Type B pancreatic cell (in vitro differentiated cells): ENCODE measurements at places on chromosomes 2 and 18.
A peak's percentile ranks its signal among the peaks of the same experiment; 100 is the strongest.

DNA sequence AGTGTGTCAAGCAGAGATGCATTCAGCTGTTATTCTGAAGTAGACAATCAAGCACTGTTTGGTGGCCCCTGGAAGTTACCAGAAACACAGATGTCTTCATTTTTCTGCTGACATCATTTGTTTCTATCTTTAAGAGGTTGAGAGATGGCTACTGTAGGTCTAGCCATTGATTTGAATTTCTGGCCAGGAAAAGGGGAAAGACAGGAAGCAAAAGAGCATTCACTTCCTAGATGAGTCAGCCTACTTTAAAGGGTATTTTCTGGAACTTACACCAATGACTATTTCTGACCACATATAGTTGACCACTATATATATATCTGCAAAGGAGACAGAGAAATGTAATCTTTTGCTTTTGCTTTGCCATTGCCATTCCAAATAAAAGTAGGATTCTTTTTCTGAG, 900.1 kb upstream of the SOX11 start:
- no peak for DNase-seq

- no peak for DNase-seq
Measured at GRCh38 chr18:11548396-11548795, 61.0 kb upstream of the SLC35G4 start.

- no peak for DNase-seq
Measured at GRCh38 chr2:55621802-55622201, 4.4 kb upstream of the PPP4R3B start.

GRCh38 chr2:96114546-96114902, 1.8 kb downstream of the ADRA2B start:
- no peak for DNase-seq

DNA sequence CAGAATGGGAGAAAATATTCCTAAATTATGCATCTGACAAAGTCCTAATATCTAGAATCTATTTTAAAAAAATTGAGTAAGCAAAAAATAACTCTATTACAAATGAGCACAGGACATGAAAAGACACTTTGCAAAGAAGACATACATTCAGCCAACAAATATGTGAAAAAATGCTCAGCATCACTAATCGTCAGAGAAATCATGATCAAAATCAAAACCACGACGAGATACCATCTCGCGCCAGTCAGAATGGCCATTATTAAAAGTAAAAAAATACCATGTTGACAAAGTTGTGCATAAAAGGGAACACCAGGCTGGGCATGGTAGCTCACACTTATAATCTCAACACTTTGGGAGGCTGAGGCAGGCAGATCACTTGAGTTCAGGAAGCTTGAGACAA, 63.5 kb downstream of the EVA1A start:
- DNase-seq, result no peak

DNA sequence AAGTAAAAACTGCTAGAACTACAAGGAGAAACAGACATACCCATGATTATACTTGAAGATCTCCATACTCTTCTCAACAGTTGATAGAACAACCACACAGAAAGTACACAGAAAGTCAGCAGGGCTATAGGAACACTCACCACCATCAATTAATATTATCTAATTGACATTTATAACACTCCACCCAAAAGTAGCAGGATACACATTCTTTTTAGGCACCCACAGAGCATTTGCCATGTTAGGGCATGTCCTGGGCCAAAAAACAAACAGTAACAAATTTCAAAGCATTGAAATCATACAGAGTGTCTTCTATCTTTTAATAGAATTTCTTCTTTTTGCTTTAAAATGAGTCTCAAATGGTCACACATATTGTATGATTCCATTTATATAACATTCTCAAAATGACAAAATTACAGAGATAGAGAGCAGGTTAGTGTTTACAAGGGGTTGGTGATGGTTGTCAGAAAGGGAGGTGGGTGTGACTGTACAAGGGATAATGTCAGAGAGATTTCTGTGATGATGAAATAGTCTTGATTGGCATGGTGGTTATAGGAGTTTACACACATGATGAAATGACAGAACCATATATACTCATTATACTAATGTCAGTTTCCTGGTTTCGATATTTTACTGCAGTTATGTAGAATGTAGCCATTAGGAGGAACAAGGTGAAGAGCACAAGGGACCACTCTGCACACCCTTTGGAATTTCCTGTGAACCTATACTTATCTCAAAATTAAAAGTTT, 82.8 kb downstream of the NCK2 start:
- DNase-seq, result no peak

GRCh38 chr2:241131531-241131930, 17.7 kb downstream of the PASK start:
- DNase-seq, result no peak

- DNase-seq, result no peak
Measured at GRCh38 chr18:24002479-24002878, 12.1 kb upstream of the TTC39C start.

DNA sequence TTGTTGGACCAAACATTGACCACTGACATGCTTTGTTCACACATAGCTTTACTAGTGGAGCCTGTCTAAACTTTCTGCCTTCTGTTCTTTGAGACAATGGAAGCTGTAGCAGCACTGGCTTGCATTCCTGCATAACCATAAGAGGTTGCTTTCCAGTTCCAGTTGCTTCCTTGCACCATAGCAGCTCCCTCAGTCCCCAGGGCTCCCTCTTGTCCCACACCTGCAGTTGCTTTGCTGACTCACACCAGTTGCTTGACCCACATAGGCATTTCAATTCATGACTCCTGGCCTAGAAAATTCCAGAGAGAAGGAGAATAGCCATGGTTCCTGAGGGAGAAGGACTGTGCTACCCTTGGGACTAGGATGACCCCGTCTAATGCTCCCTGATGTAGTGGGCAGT, 20.9 kb downstream of the SGPP2 start:
- no peak for DNase-seq

DNA sequence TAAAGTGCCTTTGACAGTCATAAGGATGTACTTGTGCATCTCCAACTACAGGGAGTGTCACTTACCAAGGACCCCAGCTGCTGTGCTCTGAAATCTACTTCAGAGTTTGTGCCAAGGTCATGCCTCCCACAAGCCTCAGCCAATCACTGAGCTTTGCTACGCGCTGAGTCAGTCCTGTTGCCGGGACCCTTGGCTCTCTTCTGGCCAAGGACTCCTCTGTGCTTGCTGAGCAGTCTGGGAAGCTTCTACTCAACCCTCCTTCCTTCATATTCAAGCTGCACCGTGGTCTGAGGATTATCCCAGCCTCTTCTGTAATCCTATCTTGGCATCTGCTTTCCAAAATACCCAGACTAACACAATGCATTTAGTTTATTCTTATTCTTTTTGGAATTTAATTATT, 398.9 kb upstream of the FANCL start:
- no peak for DNase-seq

GRCh38 chr2:240622531-240623235, 2.6 kb upstream of the GPR35 start:
- no peak for DNase-seq

- no peak for DNase-seq
Measured at GRCh38 chr2:16109821-16110310, 169.5 kb downstream of the MYCN start.

DNA sequence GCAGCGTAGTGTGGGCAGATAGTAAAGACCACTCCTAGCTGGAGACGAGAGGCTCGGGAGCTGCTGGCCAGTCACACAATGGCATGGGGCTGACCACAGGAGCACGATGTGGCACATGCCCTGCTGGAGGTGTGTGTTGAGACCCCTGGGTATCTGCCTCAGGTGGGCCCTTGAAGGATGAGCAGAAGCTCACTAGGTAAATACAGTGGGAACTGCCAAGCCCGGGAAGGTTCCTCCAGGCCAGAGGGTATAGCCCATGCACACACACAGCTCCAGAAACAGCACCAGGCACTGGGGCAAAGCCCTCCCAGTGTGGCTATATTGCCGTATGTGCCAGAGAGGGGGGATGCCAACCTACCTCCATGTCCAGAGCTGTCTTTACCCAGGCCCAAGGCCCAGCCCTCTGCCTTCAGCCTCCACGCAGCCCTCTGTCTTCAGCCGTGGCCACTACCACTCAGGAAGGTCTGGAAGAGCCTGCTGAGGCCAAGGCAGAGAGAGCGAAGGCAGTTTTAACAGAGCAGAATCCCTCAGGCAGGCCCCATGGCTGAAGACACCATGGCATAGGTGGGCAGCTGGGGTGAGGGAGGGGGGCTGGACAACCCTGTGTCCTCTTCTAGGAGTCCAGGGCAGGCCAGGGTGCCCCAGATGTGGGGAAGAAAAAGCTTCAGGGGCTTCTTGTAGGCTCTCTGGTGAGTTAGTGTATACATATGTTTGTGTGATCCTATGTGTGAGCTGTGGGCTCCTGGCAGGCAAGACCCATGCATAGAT, 7.0 kb upstream of the ARID5A start:
- peak; percentile 64 for DNase-seq

DNA sequence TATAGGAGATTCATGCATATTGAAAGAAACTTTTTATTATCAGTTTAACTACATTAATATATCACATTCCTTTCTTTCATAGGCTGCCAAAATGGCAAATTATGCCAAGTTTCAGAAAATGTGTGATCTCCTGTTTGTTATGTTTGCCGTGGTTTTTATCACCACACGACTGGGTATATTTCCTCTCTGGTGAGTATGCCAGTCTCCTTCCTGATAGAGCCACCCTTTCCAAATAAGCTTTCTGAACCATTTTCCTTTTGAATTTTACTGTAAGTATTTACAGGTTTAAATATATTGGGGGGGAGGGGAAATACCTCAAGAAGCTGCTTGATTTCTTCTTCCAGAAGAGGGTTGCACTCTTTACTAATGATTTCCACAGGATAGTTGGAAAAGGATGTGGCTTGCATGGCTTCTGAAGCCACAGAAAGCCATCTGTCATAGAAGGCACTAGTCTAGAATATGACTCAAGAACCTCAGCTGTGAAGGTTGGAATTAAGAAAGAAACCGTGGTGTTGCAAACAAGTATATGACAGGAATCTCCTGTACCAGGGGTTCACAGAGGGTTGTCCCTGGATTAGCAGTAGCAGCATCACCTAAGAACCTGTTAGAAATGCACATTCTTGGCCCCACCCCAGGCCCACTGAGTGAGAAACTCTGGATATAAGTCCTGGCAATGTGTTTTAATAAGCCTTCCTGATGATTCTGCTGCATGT, 84.5 kb upstream of the NOSTRIN start:
- DNase-seq, result no peak

DNA sequence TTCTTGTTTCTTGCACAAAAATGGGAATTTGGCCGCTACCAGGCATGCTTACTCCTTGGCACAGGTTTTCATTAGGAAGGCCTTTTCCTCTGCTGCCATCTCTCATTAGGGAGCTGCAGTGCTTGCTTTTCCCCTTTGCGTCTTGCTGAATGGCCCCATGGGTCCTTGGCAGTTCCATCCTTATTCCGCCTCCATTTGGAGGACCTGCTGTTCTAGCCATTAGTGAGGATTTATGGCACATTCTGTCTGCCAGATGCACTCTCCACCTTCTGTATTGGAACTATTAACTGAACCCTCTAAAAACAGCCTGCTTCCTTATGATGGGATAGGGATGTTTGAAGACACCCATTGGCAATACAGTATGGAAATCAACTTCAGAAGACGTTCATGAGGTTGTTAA, 103.5 kb upstream of the NOSTRIN start:
- DNase-seq, result no peak

DNA sequence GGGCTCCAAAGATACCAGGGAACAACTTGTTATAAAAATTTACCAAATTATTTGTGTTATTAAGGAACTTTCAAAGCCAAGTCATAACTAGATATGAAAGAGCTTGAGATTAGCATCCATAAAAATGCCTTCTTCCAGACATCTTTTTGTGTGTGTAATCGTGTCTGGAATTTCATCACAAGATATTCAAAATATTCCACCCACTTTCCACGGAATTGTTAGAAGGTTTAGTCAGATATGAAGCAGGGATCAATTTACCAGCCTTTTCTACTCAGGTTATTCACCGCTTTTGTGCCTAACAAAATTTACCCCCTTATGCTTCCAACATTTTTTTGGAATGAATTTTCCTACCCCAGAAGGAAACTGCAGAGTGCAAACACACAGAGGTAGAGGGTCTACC, 130.2 kb upstream of the ACVR2A start:
- no peak for DNase-seq

GRCh38 chr2:9673914-9674481, 43.2 kb upstream of the YWHAQ start:
- no peak for DNase-seq

GRCh38 chr18:45518311-45519155, 96.7 kb upstream of the SLC14A2 start:
- DNase-seq, result no peak

GRCh38 chr18:70840649-70841048, 551.8 kb downstream of the SOCS6 start:
- DNase-seq, result no peak

- DNase-seq, result no peak
Measured at GRCh38 chr18:54805571-54806334, 22.5 kb upstream of the RAB27B start.

DNA sequence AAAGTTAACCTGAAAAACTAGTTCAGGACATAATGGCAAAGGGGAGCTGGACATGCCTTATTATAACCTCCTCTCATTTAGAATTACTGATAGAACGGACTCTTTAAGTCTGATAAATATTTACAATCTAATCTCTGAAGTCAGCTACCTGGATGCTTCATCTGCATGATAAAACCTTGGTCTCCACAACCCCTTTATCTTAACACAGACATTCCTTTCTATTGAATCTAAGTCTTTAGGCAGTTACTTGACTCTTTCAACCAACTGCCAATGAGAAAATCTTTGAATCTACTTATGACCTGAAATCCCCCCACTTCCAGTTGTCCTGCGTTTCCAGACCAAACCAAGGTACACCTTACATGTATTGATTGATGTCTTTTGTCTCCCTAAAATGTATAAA, 191.2 kb upstream of the LRRTM4 start:
- no peak for DNase-seq

DNA sequence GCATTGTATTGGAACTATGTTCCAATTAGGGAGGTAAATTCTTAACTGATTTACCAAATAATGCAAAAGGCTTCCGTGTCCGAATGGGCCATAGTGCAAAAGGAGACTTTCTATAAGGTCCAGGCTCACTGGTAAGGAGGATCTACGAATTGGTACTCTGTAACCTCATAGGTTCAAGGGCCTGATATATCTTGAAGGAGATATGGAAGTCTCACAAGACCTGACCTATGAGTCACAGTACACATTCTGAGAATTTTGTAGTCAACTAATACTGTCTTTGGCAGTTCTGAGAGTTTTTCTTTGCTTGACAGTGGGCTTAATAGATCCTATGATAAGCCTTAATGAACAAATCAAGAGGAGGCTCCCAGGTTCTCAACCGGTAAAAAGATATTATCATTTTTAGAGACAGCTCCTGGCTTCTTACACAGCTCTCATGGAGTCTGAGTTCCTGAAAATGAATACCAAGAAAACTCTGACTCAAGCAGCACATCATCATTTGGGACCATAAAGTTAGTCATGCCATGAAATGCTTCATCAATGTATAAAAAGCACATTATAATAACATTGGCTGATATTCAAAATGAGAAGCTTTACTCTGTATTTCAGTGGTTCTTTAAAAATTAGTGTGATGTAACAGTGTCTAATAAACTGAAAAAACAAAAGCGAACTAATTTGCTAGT, 1275.2 kb upstream of the CRIM1 start:
- DNase-seq, result no peak

GRCh38 chr2:71466301-71467179, 13.2 kb downstream of the DYSF start:
- DNase-seq, result no peak
